H54 (cell line): ENCODE measurements at places on chromosomes 4 and X.

GRCh38 chr4:141464366-141464765 lies 172.0 kb upstream of the IL15 start:
- no peak for DNase-seq

DNA sequence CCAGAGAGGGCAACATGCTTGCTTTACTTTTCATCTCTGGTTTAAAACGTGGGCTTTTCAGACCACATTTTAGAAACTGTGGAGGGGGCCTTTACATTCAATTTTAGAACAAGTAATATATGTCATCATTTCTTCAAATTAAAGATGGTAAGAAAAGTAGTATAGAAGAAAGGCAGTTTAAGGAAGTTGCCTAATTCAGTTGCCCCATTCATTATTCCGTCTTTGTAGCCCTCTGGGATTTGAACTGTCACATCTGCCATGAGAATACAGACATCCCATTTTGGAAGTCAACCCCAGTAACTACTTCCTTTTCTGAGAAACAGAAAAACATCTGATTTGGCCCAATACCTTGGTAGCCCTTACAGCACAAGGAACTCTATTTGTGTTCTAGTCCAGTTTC lies 61.2 kb downstream of the PASD1 start:
- no peak for DNase-seq

DNA sequence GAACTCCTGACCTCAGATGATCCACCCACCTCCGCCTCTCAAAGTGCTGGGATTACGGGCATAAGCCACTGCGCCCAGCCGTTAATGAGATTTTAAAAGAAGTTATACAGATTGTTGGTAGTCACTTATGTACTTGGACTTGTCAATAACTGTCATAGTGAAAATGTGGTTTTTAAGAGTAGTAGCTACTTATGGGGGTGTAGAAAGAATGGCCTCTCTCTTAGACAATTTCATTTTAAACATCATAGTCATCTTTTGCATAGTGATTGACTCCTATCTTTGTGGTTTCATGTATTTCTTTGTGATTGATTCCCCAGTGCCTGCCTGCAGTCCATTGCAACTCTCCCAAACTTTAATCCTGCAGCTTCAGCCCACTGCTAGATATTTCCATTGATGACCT lies 17.4 kb downstream of the FAM199X start:
- DNase-seq = no peak

GRCh38 chr4:123813901-123814300 lies 417.3 kb downstream of the SPRY1 start:
- DNase-seq = no peak

DNA sequence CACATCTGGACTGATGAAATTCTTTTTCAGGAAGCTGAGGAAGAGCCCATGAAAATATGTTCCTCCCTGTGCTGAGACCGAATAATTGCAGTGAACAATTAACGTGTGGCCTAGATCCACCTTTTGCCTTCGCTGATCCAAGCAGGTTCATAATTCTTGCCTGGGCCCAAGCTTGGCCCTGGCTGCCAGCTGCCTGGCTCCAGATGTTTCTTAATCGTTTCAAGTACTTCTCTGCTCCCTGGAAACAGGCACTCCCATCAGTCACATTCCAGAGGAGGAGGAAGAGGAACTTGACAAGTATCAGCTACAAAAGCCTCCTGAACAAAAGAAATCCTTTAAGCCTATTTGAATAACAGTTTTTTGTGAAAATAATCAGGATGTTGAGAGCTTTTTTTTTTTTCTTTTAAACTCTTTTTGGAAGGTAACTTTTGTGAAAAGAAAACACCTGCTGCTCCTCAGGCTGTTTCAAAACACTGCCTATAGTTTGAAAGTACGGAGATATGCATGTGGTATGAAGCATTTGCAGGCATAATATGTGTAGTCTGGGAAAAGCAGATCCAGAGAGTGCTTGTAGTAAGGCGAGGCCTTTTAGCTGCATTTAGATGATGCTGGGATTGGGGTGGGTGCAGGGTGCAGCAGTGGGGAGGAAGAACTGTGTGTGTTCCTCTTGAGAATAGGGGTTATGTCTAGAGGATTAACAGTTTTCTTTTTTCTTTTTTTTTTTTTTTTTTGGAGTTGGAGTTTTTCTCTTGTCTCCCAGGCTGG lies 154.4 kb downstream of the PTTG2 start:
- DNase-seq = no peak

GRCh38 chr4:128630871-128631270 lies 178.6 kb upstream of the JADE1 start:
- DNase-seq = no peak

DNA sequence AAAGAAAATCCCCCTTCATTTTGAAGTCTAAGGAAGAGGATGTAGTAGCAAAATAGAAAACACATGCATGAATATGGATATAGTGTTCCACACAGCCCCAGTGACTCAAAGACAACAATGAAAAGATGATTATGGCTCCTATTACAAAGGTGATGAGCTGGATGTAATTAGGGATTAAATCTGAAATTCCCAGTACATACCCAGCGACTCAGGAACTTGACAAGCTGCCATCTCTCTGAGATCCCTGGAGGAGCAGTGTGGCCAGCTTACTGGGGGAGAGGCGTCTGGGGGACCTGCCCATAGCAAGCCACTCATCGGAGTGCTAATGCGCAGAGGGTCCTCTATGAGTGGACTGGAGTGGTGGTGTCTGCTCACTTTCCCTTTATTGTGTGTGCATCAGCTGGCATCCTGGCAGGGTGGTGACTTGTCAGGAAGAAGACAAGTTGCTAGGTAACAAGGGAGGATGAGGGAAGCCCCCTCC lies 42.7 kb upstream of the MGST2 start:
- DNase-seq = no peak

- DNase-seq = no peak
These were observed 64.5 kb upstream of the WDR1 start for GRCh38 chr4:10180927-10181744.

DNA sequence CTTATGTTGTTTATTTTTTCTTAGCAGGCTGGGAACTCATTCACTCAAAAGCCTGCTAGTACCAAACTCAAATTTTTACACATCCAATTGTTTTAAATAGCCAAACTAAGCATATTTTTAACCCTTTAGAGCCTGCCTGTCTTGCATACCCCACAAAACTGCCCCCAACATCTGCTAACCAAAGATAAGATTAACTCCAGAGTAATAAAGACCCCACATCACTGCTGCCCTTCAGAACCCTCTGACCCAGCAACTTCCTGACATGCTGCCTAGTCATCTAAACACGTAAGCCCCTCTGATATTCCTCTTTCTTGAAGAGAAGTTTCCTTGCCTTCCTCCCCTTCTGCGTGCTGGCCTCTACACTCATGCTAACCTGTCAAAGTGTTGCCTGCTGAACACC lies 60.7 kb upstream of the ASB12 start:
- DNase-seq = no peak
